NCI-H146 (cell line): ENCODE measurements at places on chromosomes 1 and 21.

- peak; percentile 78 for DNase-seq
Observed at GRCh38 chr21:45643021-45643980, at the start of gene PCBP3. Gene PCBP3 (plus strand): TSS chr21:45643725. CDS start chr21:45850086, 206,361 bp downstream.

- DNase-seq, result peak; percentile 73
Observed at GRCh38 chr1:16367258-16367967, 371 bp downstream of the SZRD1 start.

DNA sequence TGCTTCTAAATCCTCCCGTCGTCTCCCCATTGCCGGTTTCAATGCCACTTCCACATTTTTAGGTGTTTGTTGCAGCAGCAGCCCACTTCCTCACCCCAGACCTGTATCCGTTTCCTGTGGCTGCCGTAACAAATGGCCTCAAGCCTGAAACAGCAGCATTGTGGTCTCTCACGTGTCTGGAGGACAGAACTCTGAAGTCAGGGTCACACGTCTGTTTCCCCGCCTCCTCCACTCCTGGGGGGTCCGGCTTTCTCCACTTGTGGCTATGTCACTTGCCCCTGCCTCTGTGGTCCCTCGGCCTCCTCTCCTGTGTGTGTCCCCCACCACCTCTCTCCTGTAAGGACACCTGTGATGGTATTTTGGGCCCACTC, 21.8 kb downstream of the TRPM2 start:
- DNase-seq, result no peak

GRCh38 chr1:208183977-208184911, 59.9 kb downstream of the PLXNA2 start:
- DNase-seq, result no peak

GRCh38 chr1:62875676-62876075, 91.7 kb downstream of the ATG4C start:
- DNase-seq, result peak; percentile 81

- DNase-seq, result no peak
Observed at GRCh38 chr21:44724926-44725325, 13.6 kb upstream of the TSPEAR start.

DNA sequence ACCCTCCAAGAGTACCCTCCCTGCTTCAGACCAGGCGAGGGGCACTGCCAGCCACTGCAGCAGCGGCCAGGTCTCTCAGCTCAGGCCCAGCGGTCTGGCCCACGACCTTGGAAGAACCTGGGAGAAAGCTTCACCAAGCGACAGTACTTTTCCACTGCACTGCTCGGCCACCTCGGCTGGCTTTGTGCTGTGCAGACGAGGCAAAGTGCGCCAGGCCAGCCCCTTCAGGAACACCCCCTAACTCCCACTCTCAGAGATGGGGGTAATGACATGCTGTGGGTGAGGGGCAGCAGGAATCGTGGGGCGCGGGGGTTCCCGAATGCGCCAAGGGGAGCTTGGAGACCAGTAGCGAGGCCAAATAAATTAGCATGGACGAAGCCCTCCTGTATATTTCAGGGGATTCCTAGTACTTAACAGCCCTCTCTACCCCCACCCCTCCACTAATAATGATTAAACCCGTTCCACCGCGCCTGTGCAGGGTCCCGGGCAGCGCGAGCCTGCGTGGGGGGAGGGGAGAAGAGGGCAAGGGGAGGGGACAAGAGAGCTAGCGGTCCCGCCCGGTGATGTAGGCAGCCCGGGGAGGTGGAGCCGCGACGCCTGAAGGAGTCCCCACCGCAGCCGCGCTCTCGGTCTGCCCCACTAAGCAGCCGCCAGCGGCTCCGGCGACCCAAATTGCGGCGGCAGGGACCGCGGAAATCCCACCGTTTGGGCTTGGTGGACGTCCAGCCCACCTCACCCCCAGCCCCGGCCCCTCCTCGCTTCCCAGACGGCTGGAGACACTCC, at the start of gene FAM43B:
TSS of gene FAM43B (plus strand) at position 629 of the 783 bp plus-strand sequence. CDS start 401 bp downstream, outside the sequence.
- DNase-seq, result peak; percentile 6

DNA sequence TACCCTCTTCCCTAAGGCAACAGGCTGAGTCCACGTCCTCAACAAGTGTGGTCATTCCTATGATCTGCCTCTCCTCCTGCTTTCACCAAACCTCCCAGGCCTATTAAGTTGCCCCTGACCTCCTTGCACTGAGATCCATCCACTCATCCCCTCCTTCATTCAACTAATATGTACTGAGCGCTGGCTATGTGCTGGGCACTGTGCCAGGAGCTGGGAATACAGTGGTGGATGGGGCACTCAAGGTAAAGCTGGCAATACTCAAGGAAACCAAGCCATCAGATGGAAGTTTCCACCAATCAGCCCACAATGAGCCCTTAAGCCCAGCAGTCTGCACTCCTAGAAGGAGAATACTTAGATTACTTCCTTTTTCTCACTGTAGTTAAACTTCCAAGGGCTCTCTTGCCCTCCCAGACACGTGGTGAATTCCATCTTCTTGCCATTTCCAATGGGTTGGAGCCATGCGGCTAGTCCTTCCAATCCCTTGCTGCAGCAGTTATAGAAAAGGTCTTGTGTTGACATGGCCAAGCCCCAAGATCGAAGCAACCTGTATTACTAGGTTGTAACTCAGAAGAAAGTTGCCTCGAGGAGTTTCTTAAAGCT, 279.9 kb upstream of the RUNX1 start:
- DNase-seq, result no peak

- no peak for DNase-seq
Observed at GRCh38 chr21:35833991-35834390, 226.3 kb downstream of the SETD4 start.

GRCh38 chr21:38498057-38498833, at the start of gene ERG:
Gene ERG (minus strand): TSS chr21:38498477. CDS start chr21:38498380, 97 bp downstream.
- no peak for DNase-seq

- DNase-seq, result no peak
Observed at GRCh38 chr1:101507547-101507971, 270.7 kb downstream of the S1PR1 start.

- DNase-seq, result no peak
Observed at GRCh38 chr1:229597877-229598276, 28.0 kb downstream of the TAF5L start.

DNA sequence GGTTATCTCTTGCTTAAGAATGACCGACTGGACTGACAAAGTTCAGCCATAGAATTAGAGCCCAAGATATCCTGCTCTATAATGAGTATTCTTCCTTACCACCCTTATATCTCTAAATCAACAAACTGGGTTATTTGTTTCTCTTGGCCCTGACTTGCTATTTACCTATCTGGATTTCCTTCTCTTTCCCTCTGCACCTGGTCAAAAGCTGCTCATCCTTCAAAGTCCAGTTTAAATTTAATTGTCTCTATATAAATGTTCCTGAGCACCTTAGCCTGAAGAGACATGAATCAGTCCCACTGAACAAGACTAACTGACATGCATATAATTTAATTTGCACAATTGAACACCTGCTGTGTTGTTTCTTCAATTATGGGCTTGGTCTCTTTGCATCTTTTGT, 127.1 kb upstream of the KCNJ15 start:
- DNase-seq, result peak; percentile 44

- no peak for DNase-seq
Observed at GRCh38 chr1:228736844-228737445, 1.7 kb downstream of the RHOU start.

- peak; percentile 8 for DNase-seq
Observed at GRCh38 chr1:229693129-229693900, 67.3 kb downstream of the URB2 start.

DNA sequence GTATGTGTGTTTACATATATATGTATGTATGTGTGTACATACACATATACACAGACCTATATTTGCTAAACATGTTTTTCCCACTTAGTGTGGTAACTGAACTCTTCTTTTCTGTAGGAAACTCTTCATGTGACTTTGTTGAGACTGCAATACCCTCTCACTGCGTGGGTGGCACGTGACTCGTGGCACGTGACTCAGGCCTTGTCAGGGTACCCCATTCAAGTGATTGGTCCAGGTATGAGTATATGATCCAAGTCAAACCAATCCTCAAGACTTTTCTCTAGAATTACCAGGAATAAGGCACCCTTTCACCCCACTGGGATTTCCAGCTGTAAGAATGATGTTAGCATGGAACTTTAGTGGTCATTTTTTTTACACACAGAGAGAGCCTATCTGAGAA, 149.2 kb upstream of the KCNK2 start:
- no peak for DNase-seq

DNA sequence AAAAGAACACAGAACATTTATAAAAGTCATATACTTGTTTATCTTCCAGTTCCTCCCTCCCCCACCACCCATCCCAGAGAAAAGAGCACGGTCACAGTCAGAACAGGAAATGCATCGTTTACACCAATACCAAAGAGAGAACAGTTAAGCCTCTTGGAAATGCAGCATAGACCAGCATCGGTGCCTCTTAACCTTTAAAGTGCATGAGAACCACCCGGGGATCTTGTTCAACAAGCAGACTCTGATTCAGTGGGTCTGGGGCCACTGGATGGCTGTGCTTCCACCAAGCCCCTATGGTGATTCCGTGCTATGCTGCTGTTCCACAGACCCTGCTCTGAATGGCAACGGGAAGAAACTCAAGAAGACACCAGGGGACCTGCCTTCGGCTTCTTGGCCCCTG, 19.2 kb downstream of the FAM89A start:
- DNase-seq, result no peak

GRCh38 chr1:22916471-22916820, 56.2 kb downstream of the LACTBL1 start:
- no peak for DNase-seq

GRCh38 chr1:96072021-96072420, 649.6 kb upstream of the PTBP2 start:
- DNase-seq, result no peak

GRCh38 chr1:175572932-175573868, 170.2 kb downstream of the TNR start:
- peak; percentile 70 for DNase-seq

GRCh38 chr21:32189688-32190483, 89.0 kb downstream of the MIS18A start:
- DNase-seq, result no peak

DNA sequence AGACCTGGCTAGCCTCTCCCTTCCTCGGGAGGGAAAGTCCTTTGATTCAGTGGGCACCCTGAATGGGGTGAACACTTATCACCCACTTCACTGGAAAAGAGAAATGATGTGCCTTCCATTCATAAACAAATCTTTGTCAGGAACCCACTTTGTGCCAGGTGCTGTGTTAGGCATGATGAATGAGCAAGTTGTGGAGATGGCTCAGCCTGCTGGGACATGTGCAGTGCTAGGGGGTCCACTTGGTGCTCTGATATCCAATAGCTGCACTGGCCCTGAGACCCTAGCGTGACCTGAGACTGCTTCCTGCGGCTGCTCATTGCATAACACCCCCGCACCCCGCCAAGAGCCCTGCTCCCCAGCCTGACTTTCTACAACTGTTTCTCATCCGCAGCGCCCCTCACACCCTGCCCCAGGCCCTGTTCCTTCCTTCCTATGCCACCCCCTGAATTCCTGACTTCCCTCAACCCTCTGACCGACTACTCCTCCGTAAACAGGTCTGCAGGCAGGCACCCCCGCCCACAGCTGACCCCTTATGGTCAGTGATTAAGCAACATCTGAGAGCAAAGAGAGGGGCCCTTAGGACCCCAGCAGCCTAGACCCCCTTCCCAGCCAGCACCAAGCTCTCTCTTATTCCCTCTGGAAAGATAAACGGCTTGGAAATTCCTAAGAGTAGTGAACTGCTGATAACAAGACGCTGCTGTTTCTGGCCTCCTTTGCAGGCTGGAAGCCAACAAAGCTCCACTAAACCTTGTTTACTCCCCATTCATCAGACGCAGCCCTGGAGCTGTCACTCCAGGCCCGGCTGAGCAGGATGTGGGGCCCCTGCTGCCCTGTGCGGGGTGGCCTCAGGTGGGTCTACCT, 12.9 kb downstream of the CSRP1 start:
- DNase-seq, result no peak

- DNase-seq, result no peak
Observed at GRCh38 chr1:211479624-211480023, 12.3 kb downstream of the RD3 start.

GRCh38 chr1:49552101-49552500, 471.7 kb downstream of the AGBL4 start:
- no peak for DNase-seq
